ENCODE measurements at places on chromosomes 3 and 15.

DNA sequence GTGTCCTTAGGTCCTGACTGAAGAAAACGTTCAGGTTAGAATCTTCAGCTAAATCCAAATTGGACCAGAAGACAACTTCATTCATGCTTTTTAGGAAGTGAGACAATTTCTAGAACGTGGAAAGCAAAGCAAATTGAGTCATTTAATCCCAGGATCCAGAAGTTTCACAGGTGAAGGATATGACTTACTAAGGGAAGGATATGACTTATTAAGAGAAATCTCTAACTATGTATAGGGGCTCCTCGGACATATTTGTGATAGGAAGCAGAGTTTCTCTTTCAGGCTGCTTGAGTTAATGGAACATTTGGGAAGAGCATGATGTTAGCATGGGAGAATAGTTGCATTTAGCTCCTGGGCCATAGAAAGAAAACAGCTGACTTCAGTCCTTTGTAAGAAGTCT lies 16.1 kb upstream of the PLOD2 start:
- DNase-seq: no peak

GRCh38 chr15:60221356-60221755 lies 176.4 kb downstream of the ANXA2 start:
- DNase-seq: no peak

GRCh38 chr3:112004187-112004586 lies 5.5 kb downstream of the TAGLN3 start:
- DNase-seq: no peak

- DNase-seq: no peak
Measured at GRCh38 chr15:89799011-89799911, 15.4 kb downstream of the ANPEP start.

DNA sequence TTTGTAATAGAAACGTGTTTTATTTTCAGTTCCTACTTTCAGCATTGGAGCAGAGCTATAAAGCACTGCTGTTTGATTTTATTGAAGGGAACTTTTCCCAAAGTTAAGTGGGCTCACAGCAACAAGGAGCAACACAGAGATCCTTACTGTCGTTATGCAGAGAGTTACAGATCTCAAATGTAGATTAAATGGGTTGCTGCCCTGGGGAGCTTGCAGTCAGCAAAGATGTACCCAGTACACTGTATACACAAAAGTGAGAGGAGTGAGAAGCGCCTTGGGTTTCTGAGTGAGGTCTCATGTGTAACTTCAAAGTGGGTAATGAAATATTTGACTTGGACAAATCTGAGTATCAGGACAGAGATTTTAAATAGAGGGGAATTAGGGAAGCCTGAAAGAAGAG lies 47.7 kb downstream of the MED12L start:
- no peak for DNase-seq

DNA sequence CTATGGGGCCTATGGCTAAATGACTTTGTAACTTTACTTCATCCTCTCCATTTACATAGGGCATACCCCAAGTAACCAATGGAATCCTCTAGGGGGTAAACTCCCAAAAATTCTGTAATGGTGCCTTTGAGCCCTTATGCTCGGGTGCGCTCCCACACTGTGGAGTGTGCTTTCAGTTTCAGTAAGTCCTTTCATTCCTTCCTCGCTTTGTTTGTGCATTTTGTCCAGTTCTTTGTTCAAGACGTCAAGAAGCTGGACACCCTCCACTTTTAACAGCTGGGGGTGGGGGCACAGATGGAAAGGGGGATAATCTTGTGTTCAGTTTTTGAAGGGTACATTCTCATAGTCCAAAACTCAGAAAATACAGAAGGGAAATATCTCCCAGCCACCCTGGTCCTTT lies 84.4 kb upstream of the C2CD4B start:
- no peak for DNase-seq

DNA sequence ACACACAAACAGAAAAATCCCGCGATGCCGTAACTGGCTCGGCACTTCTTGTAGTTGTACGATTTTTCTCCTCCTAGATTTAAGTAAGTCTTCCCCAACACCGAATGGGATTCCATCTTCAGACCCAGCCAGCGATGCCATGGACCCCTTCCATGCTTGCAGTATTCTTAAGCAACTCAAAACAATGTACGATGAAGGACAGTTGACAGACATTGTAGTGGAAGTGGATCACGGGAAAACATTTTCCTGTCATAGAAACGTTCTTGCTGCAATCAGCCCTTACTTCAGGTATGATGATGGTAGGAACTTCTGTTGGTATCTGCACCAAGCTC lies 763 bp downstream of the KBTBD8 start:
- no peak for DNase-seq

- DNase-seq: no peak
Measured at GRCh38 chr3:127736801-127737539, 64.2 kb downstream of the ABTB1 start.

GRCh38 chr3:46668591-46668990 lies 24.9 kb downstream of the ALS2CL start:
- no peak for DNase-seq

- no peak for DNase-seq
Measured at GRCh38 chr3:141228395-141228794, 3.2 kb upstream of the PXYLP1 start.

- DNase-seq: no peak
Measured at GRCh38 chr15:70670680-70671079, 92.7 kb downstream of the UACA start.

GRCh38 chr15:83653639-83654378 lies at the start of gene ADAMTSL3:
Gene ADAMTSL3 (plus strand): TSS chr15:83654123. CDS start chr15:83655762, 1,639 bp downstream.
- no peak for DNase-seq

GRCh38 chr15:89077750-89078149 lies 10.5 kb upstream of the ABHD2 start:
- no peak for DNase-seq

All from stimulated activated CD4-positive, alpha-beta T cell treated with anti-CD3 and anti-CD28 coated beads, Interleukin-4, amount 100 ng/mL, for 48 hours (primary cell).